ENCODE measurements at places on chromosomes 5 and 9. TPM values are rescaled to one million over a fixed set of nuclear protein-coding genes. Genes with fewer than 3 reads are reported as not detected.
A peak's percentile ranks its signal among the peaks of the same experiment; 100 is the strongest.

GRCh38 chr5:68515514-68515913 is 300.0 kb downstream of the PIK3R1 start:
- no peak for DNase-seq

DNA sequence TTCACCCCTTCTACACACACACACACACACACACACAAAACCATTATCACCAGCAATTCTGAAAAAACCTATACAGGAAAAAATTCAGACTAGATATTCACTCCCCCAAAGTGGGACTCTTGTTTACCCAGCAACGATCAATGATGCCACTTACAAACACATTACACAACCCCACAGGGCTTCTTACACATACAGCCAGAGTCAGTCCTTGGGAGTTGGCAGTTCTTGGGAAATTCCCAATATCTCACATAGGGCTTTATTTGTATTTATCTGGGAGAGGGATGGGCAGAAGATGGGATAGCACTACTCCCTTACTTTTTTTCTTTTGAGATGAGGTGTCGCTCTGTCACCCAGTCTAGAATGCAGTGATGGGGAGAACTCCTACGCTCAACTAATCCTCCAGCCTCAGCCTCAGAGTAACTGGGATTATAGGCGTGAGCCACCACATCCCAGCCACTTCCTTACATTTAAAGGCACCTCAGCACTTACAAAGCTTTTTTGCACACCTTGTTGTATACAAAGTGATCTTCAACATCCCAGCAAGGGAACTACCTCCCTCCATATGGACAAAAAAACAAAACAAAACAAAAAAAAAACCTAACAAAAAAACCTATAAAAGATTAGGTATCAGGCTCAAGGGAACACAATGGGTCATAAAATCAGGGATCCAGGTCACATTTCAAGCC is 168.4 kb downstream of the TSSK1B start:
- no peak for DNase-seq

DNA sequence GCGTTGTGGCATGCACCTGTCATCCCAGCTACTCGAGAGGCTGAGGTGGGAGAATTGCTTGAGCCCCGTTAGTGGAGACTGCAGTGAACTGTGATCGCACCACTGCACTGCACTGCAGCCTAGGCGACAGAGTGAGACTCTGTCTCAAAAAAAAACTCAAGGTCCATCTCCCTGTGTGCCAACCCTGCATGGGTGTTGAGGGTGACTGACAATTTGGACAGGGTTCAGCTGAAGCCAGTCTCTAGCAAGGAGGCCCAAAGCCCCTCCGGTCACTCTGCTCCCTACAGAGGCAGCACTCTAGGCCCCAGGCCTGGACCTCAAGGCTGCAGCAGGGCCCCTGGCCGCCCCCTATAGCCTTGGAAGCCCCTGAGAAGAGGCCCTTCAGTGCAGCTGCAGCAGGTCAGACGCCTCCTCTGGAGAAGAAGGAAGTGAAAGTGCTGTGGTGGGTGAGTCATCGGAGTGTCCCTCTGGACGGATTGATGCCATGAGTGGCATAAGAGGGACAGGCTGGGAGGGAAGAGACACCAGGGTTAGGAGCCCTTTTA is 39.2 kb upstream of the NEK6 start:
- DNase-seq = peak; percentile 80

- DNase-seq = no peak
Measured at GRCh38 chr5:132457371-132458225, 33.0 kb downstream of the IRF1 start.

GRCh38 chr5:76804266-76804665 is 14.6 kb upstream of the F2RL1 start:
- no peak for DNase-seq

DNA sequence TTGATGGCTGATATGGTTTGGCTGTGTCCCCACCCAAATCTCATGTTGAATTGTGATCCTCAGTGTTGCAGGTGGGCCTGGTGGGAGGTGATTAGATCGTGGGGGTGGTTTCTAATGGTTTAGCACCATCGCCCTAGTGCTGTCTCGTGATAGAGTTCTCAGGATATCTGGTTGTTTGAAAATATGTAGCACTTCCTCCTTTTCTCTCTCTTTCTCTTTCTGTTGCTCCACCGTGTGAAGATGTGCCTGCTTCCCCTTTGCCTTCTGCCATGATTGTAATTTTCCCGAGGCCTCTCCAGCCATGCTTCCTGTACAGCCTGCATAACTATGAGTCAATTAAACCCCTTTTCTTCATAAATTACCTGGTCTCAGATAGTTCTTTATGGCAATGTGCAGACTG is 111.6 kb downstream of the SREK1 start:
- DNase-seq = no peak

DNA sequence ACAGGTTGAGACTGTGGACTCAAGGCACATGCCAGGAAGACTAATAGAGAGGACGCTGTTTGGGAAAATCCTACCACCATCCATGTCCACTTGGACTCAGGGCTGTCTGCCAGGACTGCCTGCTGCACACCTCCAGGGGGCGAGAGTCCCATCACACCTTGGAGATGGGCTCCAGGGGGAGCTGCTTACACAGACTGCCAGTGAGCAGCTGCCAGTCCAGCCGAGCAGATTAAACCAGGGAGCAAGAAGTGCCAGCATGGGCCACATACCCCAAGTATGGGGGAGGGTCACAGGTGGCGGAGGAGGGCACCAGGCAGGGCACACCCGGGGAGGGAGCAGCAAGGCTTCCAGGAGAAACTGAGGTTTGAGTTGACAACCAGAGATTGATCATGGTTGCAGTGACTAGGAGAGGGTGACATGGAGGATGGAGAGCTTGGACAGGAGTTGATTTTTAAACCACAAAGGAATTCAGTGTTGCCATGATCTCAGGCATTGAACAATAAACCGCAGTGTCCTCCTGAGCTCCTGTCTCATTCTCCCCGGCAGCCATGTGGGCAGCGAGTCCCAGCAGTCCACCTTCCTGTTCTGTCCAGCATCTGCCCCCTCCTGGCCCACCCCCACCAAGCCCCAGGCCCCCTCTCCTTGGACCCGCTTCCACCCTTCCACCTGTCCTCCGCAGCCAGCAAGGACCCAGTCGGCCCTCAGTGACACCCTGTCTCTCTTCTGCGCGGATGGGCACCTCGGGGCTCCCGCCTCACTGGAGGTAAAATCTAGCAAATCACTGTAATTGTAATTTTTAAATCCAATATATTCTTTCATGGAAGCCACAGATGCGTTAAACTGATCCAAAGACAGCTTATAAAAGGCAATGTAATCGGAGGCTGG is 3.1 kb upstream of the VAV2 start:
- no peak for DNase-seq

DNA sequence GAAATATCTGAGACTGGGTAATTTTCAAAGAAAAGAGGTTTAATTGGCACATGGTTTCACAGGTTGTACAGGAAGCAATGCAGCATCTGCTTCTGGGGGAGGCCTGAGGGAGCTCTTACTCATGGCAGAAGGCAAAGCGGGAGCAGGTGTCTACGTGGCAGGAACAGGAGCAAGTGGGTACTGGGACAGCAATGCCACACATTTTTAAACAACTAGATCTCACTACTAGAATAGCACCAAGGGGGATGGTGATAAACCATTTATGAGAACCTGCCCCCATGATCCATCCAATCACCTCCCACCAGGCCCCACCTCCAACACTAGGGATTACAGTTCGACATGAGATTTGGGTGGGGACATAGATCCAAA is 47.6 kb upstream of the HOMER1 start:
- no peak for DNase-seq

DNA sequence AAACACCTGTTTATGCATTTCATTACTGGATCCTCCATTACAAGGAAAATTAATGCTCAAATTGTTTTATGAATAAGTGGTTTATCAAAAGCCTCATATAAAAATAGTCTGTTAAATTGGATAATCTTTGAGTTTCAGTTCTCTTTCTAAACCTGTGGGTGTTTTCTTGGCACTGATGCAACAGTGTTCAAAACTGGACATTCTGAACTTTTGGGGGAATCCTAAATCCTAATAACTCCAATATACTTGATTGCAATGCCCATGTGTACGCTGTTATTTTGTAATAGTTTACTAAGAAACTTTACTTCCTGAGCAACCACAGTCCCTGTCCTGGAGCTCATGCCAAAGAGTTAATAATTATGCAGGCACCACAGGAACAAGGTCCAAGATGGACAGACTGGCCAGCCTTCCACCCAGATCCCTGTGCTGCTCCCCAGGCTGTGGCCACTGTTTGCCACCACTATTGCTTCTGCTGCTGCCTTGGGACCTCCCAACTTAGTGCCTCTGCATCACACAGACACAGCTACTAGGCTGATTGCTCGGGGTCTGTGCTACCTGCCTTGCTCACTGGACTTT is 14.0 kb downstream of the IRGM start:
- no peak for DNase-seq

DNA sequence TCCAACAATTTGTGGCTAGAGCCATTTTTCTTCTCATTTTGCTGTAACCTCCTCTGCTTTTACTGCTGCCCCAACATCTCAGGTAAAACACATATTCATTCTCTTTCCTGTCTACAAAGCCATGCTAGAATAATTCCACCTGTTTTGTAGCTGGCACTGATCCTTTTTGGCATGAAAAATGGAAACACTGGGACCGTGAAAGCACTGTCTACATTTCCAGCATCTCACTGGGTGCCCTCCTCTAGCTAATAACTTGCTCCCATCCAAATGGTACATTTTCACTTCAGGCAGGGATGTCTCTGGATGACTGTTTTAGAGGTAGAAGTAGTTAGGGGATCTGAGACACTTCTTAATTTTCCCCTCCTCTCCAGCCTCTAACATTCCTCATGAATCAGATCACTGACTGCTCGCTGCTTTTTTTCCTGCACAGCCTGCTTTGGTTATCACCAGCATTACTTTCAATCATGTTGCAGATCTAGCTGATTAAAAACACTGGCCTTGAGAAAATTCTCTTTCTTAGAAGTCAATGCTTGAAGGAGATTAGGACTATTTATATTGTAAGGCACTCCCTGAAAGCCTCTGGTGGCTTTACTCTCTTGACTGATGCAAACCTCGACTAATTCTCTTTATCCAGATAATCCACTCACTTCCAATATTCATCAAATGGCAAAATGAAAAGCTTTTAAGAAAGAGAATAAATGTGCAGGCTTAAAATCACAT is 1312.6 kb upstream of the DMAC1 start:
- no peak for DNase-seq

Gene PLAC8L1
- total RNA-seq = not detected

Gene PCDHB7
- total RNA-seq = 0.15 TPM

Gene CCL27
- total RNA-seq = not detected
